ENCODE measurements at places on chromosomes 5 and 9. TPM values are rescaled to one million over a fixed set of nuclear protein-coding genes. Genes with fewer than 3 reads are reported as not detected.

The TGFBI gene
- total RNA-seq: 2,858 TPM

The SLC24A2 gene
- not detected for total RNA-seq

The CNTNAP3B gene
- total RNA-seq: 13.3 TPM

The RUSC2 gene
- total RNA-seq: 31.5 TPM

The PHF24 gene
- 0.10 TPM for total RNA-seq

The DRD1 gene
- 1.2 TPM for total RNA-seq

The SHISAL2B gene
- not detected for total RNA-seq

The DHX29 gene
- 38.8 TPM for total RNA-seq

The PCDHGC4 gene
- total RNA-seq: 4.2 TPM

The OR1J2 gene
- 0.50 TPM for total RNA-seq

The DMRT3 gene
- total RNA-seq: not detected

The FOXI1 gene
- total RNA-seq: not detected

The SPEF2 gene
- total RNA-seq: 2.0 TPM

The TPPP gene
- total RNA-seq: 0.43 TPM

The RLN2 gene
- total RNA-seq: not detected

The EPB41L4B gene
- 0.39 TPM for total RNA-seq

The G3BP1 gene
- total RNA-seq: 201 TPM

The SLC9A3 gene
- total RNA-seq: 0.86 TPM

The TMC1 gene
- total RNA-seq: 0.59 TPM

The HAPLN1 gene
- total RNA-seq: 144 TPM

The KIAA1958 gene
- total RNA-seq: 1.9 TPM

The OSMR gene
- 241 TPM for total RNA-seq

The PCDHA6 gene
- 0.76 TPM for total RNA-seq

The COL15A1 gene
- 229 TPM for total RNA-seq

The GAPVD1 gene
- 59.1 TPM for total RNA-seq

The PFN3 gene
- not detected for total RNA-seq

The PCDH1 gene
- total RNA-seq: 6.3 TPM

The LTC4S gene
- total RNA-seq: 2.3 TPM

The STK32A gene
- total RNA-seq: 3.5 TPM

The NUTM2F gene
- not detected for total RNA-seq

The AIF1L gene
- 1.2 TPM for total RNA-seq

The TMEM252 gene
- total RNA-seq: not detected

The MED27 gene
- 15.2 TPM for total RNA-seq

The PAPPA gene
- 201 TPM for total RNA-seq

The MARCHF11 gene
- total RNA-seq: not detected

The IFT74 gene
- total RNA-seq: 12.1 TPM

The BTF3 gene
- 175 TPM for total RNA-seq

The HAVCR2 gene
- total RNA-seq: 0.33 TPM

The PDE8B gene
- 0.46 TPM for total RNA-seq

The ADAMTSL1 gene
- total RNA-seq: 128 TPM

The ANKRD20A1 gene
- total RNA-seq: not detected

The FIBCD1 gene
- 10.7 TPM for total RNA-seq

The BAAT gene
- total RNA-seq: 0.07 TPM

The GPBP1 gene
- total RNA-seq: 52.9 TPM

The IL5 gene
- total RNA-seq: not detected

The ENTREP1 gene
- total RNA-seq: 0.33 TPM

The SLC25A2 gene
- total RNA-seq: 0.26 TPM

The PNPLA7 gene
- 2.0 TPM for total RNA-seq

The CAMK4 gene
- total RNA-seq: 1.8 TPM

The NPM1 gene
- total RNA-seq: 864 TPM

The AMBP gene
- total RNA-seq: not detected

Measured in smooth muscle cell of the pulmonary artery (primary cell).